Glomerular endothelial cell (primary cell): ENCODE measurements at places on chromosomes 11 and 22.

GRCh38 chr11:118956094-118956846 lies at the start of gene UPK2:
Gene UPK2, plus strand, starts transcription at chr11:118956298. Its CDS starts 53 bp downstream, at chr11:118956351.
- DNase-seq: peak; percentile 23

DNA sequence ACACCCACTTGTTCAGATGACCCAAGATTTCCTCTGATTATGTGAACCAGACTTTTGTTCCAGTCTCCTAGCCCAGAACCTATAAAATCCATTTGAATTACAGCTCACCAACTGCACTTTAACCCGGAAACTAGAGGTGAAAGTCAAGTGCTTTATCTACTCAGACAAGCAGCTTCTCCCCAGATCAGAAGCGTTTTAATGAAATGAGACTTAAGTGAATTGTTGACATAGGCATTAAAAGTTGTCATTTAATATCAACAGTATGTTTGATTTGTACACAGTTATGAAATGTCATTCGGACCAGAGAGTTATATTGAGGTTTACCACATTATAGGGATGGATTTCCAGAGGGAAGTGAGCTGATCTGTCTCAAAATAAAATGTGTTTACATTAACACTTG lies 52.0 kb downstream of the CADM1 start:
- no peak for DNase-seq

GRCh38 chr22:20396639-20397038 lies 2.7 kb downstream of the ZNF74 start:
- DNase-seq: no peak

DNA sequence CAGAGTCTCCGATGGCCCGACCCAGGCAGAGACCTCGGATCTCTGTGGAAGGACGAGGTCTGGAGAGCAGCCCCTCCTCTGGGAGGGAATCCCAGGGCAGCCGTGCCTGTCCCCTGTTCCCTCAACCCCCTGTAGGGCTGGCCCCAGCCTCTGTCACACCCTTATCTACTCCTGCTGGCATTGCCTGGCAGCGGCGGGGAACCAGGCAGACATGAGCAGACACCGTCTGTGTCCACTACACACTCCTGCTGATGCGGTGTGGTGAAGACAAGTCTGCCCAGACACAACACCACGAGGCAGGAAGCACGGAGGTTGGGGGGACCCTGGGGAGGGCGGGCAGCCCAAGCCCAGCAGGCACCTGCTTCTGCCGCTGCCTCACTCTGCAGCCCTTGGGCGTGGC lies 52.5 kb upstream of the A4GALT start:
- DNase-seq: no peak

DNA sequence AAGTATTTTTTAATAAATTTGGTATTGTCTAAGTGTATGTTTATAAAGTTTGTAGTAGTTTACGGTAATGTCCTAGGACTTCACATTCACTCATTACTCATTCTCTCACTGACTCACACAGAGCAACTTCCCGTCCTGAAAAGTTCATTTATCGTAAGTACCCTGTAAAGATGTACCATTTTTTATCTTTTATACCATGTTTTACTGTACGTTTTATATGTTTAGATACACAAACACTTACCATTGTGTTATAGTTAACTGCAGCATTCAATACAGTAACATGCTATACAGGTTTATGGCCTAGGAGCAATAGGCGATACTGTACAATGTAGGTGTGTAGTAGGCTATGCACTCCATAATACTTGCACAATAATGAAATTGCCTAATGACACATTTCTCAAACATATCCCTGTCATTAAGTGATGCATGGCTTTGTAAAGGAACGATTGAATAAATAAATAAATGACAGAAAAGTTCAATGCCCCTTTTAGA lies 12.5 kb upstream of the CARD18 start:
- no peak for DNase-seq

DNA sequence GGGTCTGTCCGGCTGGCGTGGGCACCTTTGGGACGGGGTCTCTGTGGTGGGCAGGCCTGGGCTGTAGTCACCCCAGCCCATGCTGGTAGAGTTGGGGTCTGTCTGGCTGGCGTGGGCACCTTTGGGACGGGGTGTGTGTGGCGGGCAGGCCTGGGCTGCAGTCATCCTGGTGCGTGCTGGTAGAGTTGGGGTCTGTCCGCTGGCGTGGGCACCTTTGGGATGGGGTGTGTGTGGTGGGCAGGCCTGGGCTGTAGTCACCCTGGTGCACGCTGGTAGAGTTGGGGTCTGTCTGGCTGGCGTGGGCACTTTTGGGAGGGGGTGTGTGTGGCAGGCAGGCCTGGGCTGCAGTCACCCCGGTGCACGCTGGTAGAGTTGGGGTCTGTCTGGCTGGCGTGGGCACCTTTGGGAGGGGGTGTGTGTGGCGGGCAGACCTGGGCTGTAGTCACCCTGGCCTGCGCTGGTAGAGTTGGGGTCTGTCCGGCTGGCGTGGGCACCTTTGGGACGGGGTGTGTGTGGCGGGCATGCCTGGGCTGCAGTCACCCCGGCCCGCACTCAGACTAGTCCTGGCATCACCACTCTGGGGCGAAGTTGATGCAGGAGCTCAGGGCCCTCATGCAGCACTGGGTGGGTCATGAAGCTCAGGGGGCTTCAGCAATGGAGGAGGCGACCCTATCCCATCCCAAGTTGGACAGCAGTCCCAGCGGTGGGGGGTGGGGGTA lies 19.3 kb downstream of the PRR33 start:
- DNase-seq: no peak

- DNase-seq: no peak
Observed at GRCh38 chr11:78203184-78203583, 14.5 kb downstream of the USP35 start.
